Bladder microvascular endothelial cell (primary cell): ENCODE measurements at places on chromosomes 1 and 21. TPM values are rescaled to one million over a fixed set of nuclear protein-coding genes. Genes with fewer than 3 reads are reported as not detected.

OR2AK2 gene
- not detected in 2 replicates for total RNA-seq

LEPR gene
- 13.1 and 136 TPM in 2 replicates for total RNA-seq

CYP4X1 gene
- 0.65 and 18.4 TPM in 2 replicates for total RNA-seq

TCHH gene
- total RNA-seq = under 0.01 and 0.06 TPM in 2 replicates

DCDC2B gene
- total RNA-seq = not detected in 2 replicates
